ENCODE measurements at places on chromosomes 13 and 19. TPM values are rescaled to one million over a fixed set of nuclear protein-coding genes. Genes with fewer than 3 reads are reported as not detected.

DNA sequence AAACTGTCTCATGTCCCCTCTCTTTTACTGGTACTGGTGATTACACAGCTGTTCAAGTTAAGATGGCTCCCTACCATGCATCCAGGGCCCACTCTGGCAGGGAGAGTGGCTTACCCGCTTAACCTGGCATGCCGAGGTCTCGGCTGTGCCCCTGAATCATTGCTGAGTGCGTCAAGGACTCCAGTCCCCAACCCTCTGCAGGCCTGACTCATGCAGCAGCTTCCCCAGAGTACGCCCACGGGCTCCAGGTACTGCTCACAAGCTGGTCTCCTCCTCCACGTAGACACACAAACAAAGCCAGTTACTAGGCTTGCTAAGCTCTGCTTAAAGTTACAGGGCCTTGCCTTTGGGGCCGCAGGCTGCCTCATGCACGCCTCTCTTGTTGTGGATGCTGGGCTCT, 447.4 kb downstream of the COG6 start:
- no peak for DNase-seq

DNA sequence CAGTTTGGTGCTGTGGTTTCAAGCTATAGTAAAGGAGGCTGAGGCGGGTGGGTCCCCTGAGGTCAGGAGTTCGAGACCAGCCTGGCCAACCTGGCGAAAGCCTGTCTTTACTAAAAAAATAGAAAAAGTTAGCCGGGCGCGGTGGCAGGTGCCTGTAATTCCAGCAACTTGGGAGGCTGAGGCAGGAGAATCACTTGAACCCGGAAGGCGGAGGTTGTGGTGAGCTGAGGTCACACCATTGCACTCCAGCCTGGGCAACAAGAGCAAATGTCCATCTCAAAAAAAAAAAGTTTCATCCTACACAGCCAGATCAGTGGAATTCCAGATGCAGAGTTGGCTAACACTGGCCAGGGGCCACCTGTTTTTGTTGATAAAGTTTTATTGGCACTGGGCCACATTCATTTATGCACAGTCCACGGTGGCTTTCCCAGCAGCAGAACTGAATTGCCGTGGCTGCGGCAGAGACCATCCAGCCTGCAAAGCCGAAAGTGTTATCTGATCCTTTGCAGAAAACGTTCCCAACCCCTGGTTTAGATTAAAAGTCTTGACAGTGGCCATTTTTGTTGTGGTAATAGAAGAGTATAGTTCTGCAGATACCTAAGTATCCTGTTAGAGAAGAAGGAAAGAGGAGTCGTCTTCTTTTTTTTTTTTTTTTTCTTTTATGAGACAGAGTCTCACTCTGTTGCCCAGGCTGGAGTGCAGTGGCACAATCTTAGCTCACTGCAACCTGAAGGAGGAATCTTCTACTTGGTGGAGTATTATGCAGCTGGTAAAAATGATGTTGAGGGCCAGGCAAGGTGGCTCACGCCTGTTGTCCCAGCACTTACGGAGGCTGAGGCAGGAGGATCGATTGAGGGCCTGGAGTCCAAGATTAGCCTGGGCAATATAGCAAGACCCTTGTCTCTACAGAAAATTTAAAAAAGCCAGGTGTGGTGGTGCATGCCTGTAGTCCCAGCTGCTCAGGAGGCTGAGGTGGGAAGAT, 8.7 kb downstream of the NCLN start:
- no peak for DNase-seq

GRCh38 chr13:79782541-79783205, 301.7 kb downstream of the NDFIP2 start:
- DNase-seq, result peak; percentile 41

DNA sequence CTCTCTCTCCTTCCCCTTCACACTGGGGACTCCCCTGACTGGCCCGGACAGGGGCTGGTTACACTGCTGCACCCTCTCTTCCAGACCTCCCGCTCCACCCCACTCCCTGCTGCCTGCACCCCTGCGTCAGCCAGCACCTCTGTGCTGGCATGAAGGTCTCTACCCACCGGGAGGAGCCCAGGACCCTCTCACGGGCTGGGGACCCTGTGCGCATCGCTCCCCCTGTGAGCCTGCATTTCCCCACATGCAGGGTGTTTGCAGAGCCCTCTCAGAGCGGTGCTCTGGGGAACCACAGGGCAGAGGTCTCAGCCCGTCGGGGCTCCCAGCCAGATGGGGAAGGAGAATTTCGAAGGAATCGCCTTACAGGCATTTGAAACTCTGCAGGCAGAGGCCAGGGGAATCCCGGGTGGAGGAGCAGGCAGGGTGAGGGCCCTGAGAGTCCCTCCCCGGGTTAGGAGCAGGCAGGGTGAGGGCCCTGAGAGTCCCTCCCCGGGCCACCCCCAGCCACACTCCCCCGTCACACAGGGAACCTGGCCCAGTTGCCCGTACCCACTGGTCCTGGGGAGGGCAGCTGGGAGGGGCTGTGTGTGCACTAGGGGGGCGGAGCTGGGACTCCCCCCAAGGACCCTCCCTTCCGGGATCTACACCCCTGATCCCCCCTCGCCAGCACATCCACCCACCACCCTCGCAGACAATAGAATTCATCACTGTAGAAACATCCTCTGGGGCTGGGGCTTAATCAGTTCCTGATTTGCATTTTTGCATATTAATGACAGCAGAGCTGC, 16.3 kb upstream of the TCF3 start:
- DNase-seq, result no peak

GRCh38 chr19:41928754-41929535, 696 bp upstream of the ERFL start:
- no peak for DNase-seq

Gene NLRP4
- not detected for polyA plus RNA-seq

Gene N4BP2L1
- 16.6 TPM for polyA plus RNA-seq

GRCh38 chr19:29285187-29285687, 72.3 kb upstream of the UQCRFS1 start:
- DNase-seq, result no peak
